Endothelial cell of coronary artery (primary cell): ENCODE measurements at places on chromosomes 3 and 15. TPM values are rescaled to one million over a fixed set of nuclear protein-coding genes. Genes with fewer than 3 reads are reported as not detected.

The SEMA5B gene
- total RNA-seq, result under 0.01 and 0.09 TPM in 2 replicates

The CRTC3 gene
- total RNA-seq, result 8.7 and 12.2 TPM in 2 replicates

The TMEM207 gene
- total RNA-seq, result not detected in 2 replicates

The SEC61A1 gene
- 200 and 220 TPM in 2 replicates for total RNA-seq

The CTXN2 gene
- under 0.01 TPM in 1 of 2 replicates, not detected in the other for total RNA-seq

The SLC38A3 gene
- 0.09 TPM in 1 of 2 replicates, not detected in the other for total RNA-seq

The CDHR4 gene
- not detected in 2 replicates for total RNA-seq

The NR2F2 gene
- 9.4 and 13.7 TPM in 2 replicates for total RNA-seq

The ARPP21 gene
- total RNA-seq, result 0.18 TPM in 1 of 2 replicates, not detected in the other

The MYO5C gene
- 7.0 and 8.5 TPM in 2 replicates for total RNA-seq

The SLC28A1 gene
- total RNA-seq, result not detected in 2 replicates

The CYP1A2 gene
- total RNA-seq, result not detected in 2 replicates

The PYGO1 gene
- 0.27 and 1.7 TPM in 2 replicates for total RNA-seq

The ROPN1B gene
- total RNA-seq, result not detected in 2 replicates

The ALG1L2 gene
- not detected in 2 replicates for total RNA-seq

The IL17RC gene
- total RNA-seq, result 12.1 and 14.7 TPM in 2 replicates
